ENCODE measurements at places on chromosomes 4 and X. TPM values are rescaled to one million over a fixed set of nuclear protein-coding genes. Genes with fewer than 3 reads are reported as not detected.

The TMPRSS11E gene
- not detected for total RNA-seq

The SH3BGRL gene
- 52.1 TPM for total RNA-seq

The CCSER1 gene
- not detected for total RNA-seq

The PNMA6F gene
- not detected for total RNA-seq

The FMR1NB gene
- not detected for total RNA-seq

The FRMD7 gene
- not detected for total RNA-seq

The GLUD2 gene
- total RNA-seq = 1.6 TPM

The TMEM271 gene
- not detected for total RNA-seq

The TKTL1 gene
- not detected for total RNA-seq

The PCDH19 gene
- 0.02 TPM for total RNA-seq

The TCEAL7 gene
- total RNA-seq = not detected

The TECRL gene
- not detected for total RNA-seq

The GAGE1 gene
- not detected for total RNA-seq
